ENCODE measurements at places on chromosomes 1 and 21. TPM values are rescaled to one million over a fixed set of nuclear protein-coding genes. Genes with fewer than 3 reads are reported as not detected.

GRCh38 chr1:31790641-31791091 is 25.2 kb downstream of the SPOCD1 start:
- no peak for DNase-seq

GRCh38 chr1:174875306-174875705 is 124.4 kb upstream of the CACYBP start:
- peak; percentile 89 for DNase-seq

DNA sequence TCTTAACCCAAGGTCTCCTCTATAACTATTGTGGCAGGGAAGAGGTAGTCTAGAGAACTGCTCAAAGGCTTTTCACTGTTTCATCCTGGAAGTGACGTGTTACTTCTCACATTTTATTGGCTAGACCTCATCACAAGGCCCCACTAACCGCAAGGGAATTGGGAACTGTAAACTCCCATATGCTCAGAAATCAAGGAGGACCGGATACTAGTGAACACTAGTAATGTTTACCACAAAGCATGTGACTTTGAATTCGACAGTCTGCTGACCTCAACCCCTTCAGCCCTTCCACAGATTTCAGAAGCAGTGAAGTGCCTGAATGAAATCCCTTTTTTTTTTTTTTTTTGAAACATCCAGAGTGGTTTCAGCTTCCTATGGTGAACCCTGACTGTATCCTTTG is 3.4 kb upstream of the EEIG2 start:
- DNase-seq: no peak

GRCh38 chr1:211183747-211184313 is 49.9 kb upstream of the KCNH1 start:
- DNase-seq: no peak

- peak; percentile 64 for DNase-seq
Measured at GRCh38 chr1:59673573-59674450, 140.9 kb upstream of the HOOK1 start.

FCMR gene
- 4.8 TPM for total RNA-seq

SAMD11 gene
- 1.6 TPM for total RNA-seq

AGPAT3 gene
- 97.5 TPM for total RNA-seq

All from left colon (tissue), 2 donors.